ENCODE measurements at places on chromosomes 7 and 10.

DNA sequence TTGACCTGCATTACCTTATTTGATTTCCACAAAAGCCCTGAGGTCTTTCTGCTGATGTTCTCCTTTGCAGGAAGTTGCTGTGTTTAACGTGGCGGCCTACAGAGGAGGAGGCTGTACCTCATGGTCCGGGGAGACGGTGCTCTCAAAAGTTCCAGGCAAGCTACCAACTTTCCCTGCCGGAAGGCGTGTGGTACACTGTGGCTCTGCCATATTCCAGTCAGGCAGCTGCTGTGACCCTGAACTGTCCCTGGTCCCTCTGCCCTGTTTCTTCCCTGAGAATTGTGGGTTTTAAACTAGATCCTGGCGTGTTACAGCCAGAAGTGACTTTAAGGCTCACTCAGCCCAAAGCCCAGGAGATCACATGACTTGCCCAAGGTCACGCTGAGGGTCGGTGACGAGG lies 139.2 kb downstream of the TEX36 start:
- no peak for DNase-seq

GRCh38 chr7:84105586-84105985 lies 89.0 kb downstream of the SEMA3A start:
- no peak for DNase-seq

DNA sequence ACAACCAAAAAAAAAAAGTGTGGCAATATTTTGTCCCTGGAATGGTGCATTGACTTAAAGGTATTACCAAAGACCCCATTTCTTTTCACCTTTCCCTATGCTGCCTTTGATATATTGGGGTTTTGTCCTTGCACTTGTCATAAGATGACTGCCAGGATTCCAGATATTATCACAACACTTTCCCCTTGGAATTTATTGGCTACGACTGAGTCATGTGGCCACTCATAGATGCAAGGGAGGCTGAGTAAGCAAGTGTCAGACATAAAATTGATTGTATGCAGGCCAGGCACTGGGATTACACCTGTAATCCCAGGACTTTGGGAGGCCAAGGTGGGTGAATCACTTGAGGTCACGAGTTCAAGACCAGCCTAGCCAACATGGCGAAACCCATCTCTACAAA lies 83.6 kb downstream of the PPP1R3C start:
- no peak for DNase-seq

- DNase-seq: no peak
Measured at GRCh38 chr7:104185346-104185745, 22.5 kb downstream of the ORC5 start.

- no peak for DNase-seq
Measured at GRCh38 chr10:89134963-89135362, 72.2 kb downstream of the CH25H start.

- no peak for DNase-seq
Measured at GRCh38 chr10:112299456-112299855, 16.3 kb downstream of the TECTB start.

DNA sequence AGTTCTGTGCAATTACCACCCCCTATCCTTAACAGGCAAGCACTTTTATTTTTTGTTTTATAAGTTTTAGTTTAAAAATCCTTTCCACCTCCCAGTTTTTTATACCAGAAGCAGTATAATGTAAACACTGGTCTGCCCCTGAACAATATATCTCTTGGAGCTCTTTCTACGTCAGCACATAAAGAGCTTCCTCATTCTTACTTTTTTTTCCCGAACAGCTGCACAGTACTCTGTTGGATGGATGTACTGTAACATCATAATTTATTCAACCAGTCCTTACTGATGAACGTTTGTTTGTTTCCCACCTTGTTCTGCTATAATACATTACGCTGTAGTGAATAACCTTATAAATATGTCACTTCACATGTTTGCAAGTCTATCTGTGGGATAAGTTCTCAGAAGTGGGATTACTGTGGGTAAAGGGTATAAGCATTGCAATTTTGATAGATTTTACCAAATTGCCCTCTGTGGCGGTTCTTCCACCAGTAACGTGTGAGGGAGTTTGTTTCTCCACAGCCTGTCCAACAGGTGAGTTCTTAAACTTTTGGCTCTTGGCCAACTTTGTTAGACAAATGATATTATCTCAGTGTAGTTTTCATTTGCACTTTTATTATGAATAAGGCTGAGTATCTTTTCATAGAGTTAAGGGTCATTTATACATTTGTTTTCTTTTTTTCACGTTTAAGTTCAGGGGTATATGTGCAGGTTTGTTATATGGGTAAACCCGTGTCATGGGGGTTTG lies 32.8 kb downstream of the ADRA2A start:
- no peak for DNase-seq

All from NCI-H1048 (cell line).